ENCODE measurements at places on chromosomes 5 and 9. TPM values are rescaled to one million over a fixed set of nuclear protein-coding genes. Genes with fewer than 3 reads are reported as not detected.

Gene MAP3K1
- total RNA-seq, result 13.8 TPM

Gene NOP16
- 151 TPM for total RNA-seq

Gene OR1J4
- total RNA-seq, result not detected

Gene IFNA21
- total RNA-seq, result not detected

Gene SHB
- total RNA-seq, result 2.4 TPM

Gene SEMA6A
- not detected for total RNA-seq
